ENCODE measurements at places on chromosomes 16 and 17. TPM values are rescaled to one million over a fixed set of nuclear protein-coding genes. Genes with fewer than 3 reads are reported as not detected.

PRR35 gene
- not detected for total RNA-seq

UBE2G1 gene
- 48.3 TPM for total RNA-seq

HSD17B1 gene
- 0.62 TPM for total RNA-seq

PRSS21 gene
- total RNA-seq: not detected

KRT16 gene
- total RNA-seq: 0.30 TPM

CHST4 gene
- total RNA-seq: not detected

GP1BA gene
- total RNA-seq: not detected

CYB561 gene
- 13.2 TPM for total RNA-seq

WNK4 gene
- 0.24 TPM for total RNA-seq

CACNA1G gene
- 2.8 TPM for total RNA-seq

TP53TG3F gene
- not detected for total RNA-seq

KDM6B gene
- total RNA-seq: 28.2 TPM

DOC2B gene
- total RNA-seq: 16.3 TPM

NKIRAS2 gene
- 25.3 TPM for total RNA-seq

CRHR1 gene
- total RNA-seq: not detected

TBC1D3C gene
- not detected for total RNA-seq

CLEC10A gene
- 7.7 TPM for total RNA-seq

SMPD3 gene
- 1.1 TPM for total RNA-seq

TPSD1 gene
- total RNA-seq: not detected

CA4 gene
- total RNA-seq: 6.5 TPM

TMEM98 gene
- 39.3 TPM for total RNA-seq

HS3ST3B1 gene
- total RNA-seq: 1.3 TPM

EFNB3 gene
- total RNA-seq: 0.19 TPM

ZACN gene
- not detected for total RNA-seq

WIPI1 gene
- 46.0 TPM for total RNA-seq

TLCD3A gene
- 11.1 TPM for total RNA-seq

ZG16 gene
- total RNA-seq: not detected

CANT1 gene
- total RNA-seq: 37.5 TPM

PRSS33 gene
- total RNA-seq: not detected

C17orf107 gene
- total RNA-seq: 2.9 TPM

LPO gene
- not detected for total RNA-seq

CARD14 gene
- 0.55 TPM for total RNA-seq

TEKT5 gene
- total RNA-seq: 0.29 TPM

Measured in aorta (tissue), 5 donors.